ENCODE measurements at places on chromosomes 2 and 18. TPM values are rescaled to one million over a fixed set of nuclear protein-coding genes. Genes with fewer than 3 reads are reported as not detected.

Gene IL36G
- total RNA-seq, result not detected

Gene CREG2
- total RNA-seq, result 0.30 TPM

Gene POTEC
- not detected for total RNA-seq

Gene HOXD3
- not detected for total RNA-seq

Gene ABCB11
- not detected for total RNA-seq

Gene ZNF142
- total RNA-seq, result 55.0 TPM

Gene CROCC2
- not detected for total RNA-seq

Gene B3GNT7
- total RNA-seq, result 0.37 TPM

Gene MEP1B
- not detected for total RNA-seq

Gene SIGLEC15
- not detected for total RNA-seq

Gene SCG2
- total RNA-seq, result not detected

Gene ARHGAP28
- not detected for total RNA-seq

Gene LTBP1
- total RNA-seq, result 2.2 TPM

Gene TBR1
- not detected for total RNA-seq

Gene EFEMP1
- total RNA-seq, result not detected

Gene TLX2
- 0.16 TPM for total RNA-seq

Gene CYRIA
- total RNA-seq, result 2.4 TPM

Gene TRIM43
- not detected for total RNA-seq

Gene FAM161A
- 2.1 TPM for total RNA-seq

Gene PSMA8
- total RNA-seq, result 0.52 TPM

Gene MATN3
- not detected for total RNA-seq

Gene TRAPPC12
- total RNA-seq, result 66.5 TPM

Gene FSIP2
- total RNA-seq, result 0.57 TPM

Gene ZC3H15
- total RNA-seq, result 115 TPM

Gene DTNA
- not detected for total RNA-seq

Gene KIF5C
- 41.6 TPM for total RNA-seq

Gene CDH19
- not detected for total RNA-seq

Gene LIPG
- total RNA-seq, result not detected

Gene MSH2
- total RNA-seq, result 9.7 TPM

Gene KRTCAP3
- 13.6 TPM for total RNA-seq

Gene SLC16A14
- total RNA-seq, result 0.23 TPM

Gene LAMA1
- not detected for total RNA-seq

Gene CYP1B1
- 0.44 TPM for total RNA-seq

Gene TYMS
- total RNA-seq, result 2.5 TPM

Gene LCT
- 0.10 TPM for total RNA-seq

Gene RMDN2
- 1.8 TPM for total RNA-seq

Gene FAM210A
- total RNA-seq, result 7.1 TPM

Gene FRZB
- not detected for total RNA-seq

Gene CFC1
- not detected for total RNA-seq

Gene RNMT
- 115 TPM for total RNA-seq

Gene MBD5
- total RNA-seq, result 56.1 TPM

Gene GAD1
- not detected for total RNA-seq

Gene UPP2
- not detected for total RNA-seq

Gene WDSUB1
- total RNA-seq, result 4.4 TPM

Gene GPR45
- total RNA-seq, result not detected

Gene ATP6V1B1
- total RNA-seq, result not detected

Gene PIEZO2
- not detected for total RNA-seq

Gene G6PC2
- total RNA-seq, result not detected

All from T-helper 17 cell (primary cell).